ENCODE measurements at places on chromosomes 16 and 17.

DNA sequence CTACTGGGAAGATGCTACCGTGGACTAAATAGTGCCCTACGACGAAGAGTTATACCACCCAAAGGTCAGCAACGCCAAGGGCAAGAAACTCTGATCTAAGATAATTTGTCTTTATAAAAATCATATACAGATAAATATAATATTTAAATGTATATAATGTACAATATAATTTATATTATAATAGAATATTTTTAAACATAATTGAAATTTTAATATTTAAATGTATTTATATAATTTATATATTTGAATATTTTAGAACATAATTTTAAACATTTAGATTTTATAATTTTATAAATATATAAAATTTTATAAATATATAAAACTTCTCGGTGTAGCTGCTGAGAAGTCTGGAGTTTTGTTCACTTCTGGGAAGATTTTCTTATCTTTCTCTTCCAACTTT, 209.2 kb downstream of the FOXL1 start:
- no peak for DNase-seq

- DNase-seq: no peak
Measured at GRCh38 chr16:85092851-85093250, 19.4 kb downstream of the CIBAR2 start.

DNA sequence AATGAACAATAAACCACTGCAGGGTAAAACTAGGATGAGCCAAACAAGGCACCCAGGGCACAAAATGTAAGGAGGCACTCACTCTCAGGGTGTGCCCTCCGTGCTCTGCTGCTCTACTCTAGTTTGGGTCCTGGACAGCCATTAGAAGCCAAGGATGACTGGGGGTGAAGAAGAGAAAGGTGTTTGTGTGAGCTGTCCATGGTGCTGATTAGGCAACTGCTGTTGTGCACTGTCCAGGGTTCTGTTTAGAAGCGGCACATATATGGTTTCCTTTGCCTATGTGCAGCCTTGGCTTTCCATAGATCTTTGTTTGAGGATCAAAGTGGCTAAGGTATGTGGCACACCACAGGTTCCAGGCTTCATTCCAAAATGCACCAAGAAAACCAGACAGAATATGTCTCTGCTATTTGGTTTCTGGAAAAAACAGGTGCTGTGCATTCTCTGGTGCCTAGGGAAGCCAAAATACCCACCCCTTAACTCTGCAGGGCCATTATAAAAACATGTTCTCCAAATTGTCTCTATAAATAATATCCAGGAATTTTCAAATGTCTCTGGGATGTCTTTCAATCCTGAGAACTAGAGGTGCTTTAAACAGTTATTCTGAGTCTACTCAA, 123.5 kb downstream of the CBLN1 start:
- no peak for DNase-seq

- peak; percentile 77 for DNase-seq
Measured at GRCh38 chr17:2050300-2051060, 4.4 kb upstream of the HIC1 start.

- DNase-seq: no peak
Measured at GRCh38 chr16:68514511-68514910, 24.6 kb upstream of the ZFP90 start.

GRCh38 chr16:49021136-49021535, 260.5 kb downstream of the CBLN1 start:
- no peak for DNase-seq

- peak; percentile 80 for DNase-seq
Measured at GRCh38 chr17:76725580-76726230, 701 bp downstream of the JMJD6 start.

DNA sequence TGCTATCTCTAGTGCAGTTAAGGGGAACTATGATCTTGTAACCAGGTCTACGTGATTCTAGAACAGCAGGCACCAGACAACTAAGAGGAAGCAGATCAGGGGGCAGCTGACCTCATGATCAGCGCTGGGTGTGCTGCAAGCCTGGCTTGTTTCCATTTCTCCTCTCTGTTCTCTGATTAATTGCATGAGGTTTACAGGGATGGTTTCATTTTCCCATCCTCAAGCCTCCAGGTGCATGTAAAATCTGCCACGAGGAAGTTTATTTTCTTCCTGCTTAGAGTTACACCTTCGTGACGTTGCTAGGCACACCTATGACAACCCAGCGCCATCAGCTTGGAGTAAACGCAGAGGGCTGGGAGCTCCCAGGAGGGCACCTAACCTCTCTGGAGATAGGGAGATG, 4.3 kb upstream of the NUPR1 start:
- DNase-seq: no peak

DNA sequence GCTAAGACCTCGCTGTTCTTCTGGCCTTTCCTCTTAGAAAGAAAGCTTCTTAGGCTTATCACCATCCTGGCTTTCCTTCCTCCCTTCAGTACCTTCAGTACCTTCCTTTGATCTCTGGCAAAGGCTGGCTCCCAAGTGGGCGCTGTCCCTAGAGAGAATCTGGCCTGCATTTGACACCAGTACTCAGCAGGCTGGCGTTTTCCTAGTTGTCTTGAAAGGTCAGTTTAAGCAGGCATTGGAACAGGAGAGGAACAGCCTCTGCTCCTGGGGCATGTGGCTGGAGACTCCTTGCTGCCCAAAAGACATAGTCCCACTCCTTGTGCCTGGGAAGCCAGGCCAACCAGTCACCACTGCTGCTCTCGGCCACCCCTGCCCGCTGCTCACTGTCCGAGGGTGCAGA, 34.1 kb downstream of the TMEM238L start:
- no peak for DNase-seq

Measured in activated naive CD4-positive, alpha-beta T cell treated with anti-CD3 and anti-CD28 coated beads, Interleukin-2, amount 50 U/mL, for 16 hours (primary cell).